ENCODE measurements at places on chromosomes 2 and 18. TPM values are rescaled to one million over a fixed set of nuclear protein-coding genes. Genes with fewer than 3 reads are reported as not detected.

CCDC121 gene
- 4.2 TPM for total RNA-seq

GALNT5 gene
- 0.20 TPM for total RNA-seq

UGT1A6 gene
- not detected for total RNA-seq

- DNase-seq, result no peak
Measured at GRCh38 chr18:305003-305501, 37.2 kb upstream of the THOC1 start.

DNA sequence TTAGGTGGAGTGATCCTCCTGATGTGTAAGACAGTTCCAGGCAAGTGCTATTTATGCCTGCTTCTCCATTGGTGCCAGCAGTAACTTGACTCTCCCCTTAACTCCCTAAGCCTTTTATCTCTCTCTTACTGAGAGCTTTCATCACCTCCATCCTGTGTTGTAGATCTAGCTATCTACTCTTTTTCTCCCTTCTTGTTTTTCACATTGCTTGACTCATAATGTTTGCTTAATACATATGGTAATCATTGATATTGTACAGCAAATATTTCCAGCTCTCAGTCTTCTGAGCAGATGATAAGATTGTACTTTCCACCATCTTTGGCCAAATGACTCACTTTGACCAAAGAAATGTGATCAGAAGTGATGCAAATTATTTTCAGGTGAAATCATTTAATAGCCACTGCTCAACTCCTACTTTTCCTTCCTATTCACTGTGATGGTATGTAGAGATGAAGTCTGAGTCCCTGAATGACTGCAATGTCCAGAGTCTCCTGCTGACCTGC lies 165.0 kb downstream of the PLCL1 start:
- no peak for DNase-seq

GRCh38 chr2:38745267-38745666 lies 5.9 kb downstream of the SRSF7 start:
- peak; percentile 56 for DNase-seq

GRCh38 chr2:100412881-100413321 lies 4.6 kb downstream of the CHST10 start:
- peak; percentile 5 for DNase-seq

DNA sequence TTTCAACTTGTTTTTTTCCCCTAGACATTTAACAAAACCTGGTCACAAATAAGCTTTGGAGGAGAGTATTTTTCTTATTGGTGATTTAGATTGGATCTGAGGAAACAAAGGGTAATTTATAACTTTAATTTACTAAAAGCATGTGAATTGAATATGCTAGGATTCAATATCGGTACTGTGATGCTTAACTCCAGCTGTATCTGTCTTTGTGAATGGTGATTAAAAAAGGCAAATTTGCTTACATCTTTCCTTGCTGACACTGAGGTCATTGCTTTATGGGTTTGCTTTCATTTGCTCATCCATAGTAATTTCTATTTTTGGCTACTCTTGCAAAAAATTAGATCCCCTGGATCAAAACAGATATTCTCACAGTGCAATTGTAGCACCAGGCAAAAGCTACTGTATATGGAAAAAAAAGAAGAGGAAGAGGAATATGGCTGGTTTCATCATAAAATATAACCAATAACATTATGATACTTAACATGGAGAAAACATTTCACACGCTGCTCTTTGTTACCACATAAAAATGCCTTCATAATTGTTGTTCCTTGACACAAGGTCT lies 832.0 kb upstream of the ZEB2 start:
- no peak for DNase-seq

- no peak for DNase-seq
Measured at GRCh38 chr18:55109818-55110414, 150.7 kb upstream of the CCDC68 start.

DNA sequence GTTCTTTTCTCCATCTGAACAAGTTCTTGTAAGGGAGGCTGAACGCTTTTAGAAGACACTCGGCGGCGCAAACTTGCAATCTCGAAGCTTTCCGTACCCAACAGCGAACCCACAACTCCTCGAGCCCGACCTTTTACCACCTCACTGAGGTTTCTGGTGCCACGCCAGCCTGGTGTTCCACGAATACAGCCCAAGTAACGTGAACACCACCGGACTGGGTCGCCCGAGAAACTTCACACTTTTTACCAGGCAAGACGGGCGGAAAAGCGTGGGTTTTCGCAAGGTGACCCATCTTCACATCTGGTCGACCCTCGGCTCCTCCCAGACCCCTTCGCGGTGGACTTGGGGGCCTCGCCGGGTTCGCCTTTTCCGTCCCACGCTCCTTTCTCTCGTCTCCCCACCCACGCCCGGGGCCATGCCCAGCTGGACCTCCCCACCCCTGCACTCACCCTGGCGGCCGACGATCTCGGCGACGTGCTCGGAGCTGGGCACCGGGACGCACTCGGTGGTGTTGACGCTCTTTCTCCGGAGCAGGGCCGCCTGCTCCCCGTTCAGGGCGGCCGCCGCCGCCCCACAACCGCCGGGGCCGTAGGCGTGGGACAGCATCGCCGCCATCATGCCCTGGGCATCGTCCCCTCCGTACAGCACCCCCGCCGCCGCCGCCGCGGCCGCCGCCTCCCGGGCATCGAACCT lies 1.2 kb downstream of the MEX3C start:
- DNase-seq, result peak; percentile 65
